ENCODE measurements at places on chromosomes 16 and 17.

DNA sequence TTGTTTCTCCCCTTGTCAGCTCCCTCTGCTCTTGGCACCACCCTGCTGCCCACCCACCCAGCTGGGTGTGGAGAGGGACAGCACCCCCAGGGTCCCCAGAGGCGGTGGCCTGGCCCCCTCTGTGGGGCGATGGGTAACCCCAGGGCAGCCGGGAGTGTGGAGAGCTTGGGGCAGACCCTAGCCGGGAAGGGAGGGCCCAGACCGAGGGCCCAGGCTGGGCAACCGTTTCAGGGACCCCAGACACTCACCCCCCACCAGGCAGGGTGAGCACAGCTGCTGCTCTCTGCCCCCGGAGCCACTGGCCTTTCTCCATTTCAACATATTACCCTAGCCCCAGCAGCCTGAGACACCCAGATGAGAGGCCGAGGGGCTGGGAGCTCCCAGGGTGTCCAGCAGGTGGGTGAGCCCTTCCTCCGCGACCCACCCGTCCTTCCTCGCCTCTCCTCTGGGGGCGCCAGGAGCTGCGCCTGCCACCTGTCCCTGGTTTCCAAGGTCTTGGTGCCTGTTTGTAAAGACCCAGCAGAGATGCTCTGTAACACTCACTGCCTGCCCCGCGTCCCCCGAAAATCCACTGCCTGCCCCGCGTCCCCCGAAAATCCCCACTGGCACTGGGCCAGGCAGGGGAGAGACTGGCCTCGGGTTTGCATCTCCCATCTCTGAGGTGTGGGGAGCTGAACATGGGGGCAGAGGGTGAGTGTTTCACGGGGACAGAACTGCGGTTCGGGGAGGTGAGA is 45.4 kb downstream of the BAHCC1 start:
- no peak for DNase-seq

DNA sequence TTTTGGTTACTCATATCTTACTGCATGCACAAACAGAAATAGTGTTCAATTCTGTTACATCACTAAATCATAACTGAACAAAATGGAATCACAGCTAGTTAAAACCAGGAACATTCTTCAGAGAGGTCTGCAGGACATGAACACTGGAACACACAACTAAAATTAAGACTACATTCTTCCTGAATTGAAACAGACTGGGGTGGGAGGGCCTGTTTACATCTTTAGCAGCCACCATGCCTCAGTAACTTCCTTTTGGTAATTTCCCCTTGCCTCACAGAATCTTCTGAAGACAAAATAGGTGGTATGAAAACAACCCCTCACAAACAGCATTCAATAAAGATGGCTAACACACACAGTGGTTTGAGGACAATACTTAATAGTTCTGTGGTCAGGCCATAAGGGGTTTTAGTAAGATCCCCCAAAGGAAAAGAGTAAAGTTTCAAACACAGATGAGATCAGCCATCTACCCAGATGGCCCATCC is 6.5 kb downstream of the MARF1 start:
- no peak for DNase-seq

DNA sequence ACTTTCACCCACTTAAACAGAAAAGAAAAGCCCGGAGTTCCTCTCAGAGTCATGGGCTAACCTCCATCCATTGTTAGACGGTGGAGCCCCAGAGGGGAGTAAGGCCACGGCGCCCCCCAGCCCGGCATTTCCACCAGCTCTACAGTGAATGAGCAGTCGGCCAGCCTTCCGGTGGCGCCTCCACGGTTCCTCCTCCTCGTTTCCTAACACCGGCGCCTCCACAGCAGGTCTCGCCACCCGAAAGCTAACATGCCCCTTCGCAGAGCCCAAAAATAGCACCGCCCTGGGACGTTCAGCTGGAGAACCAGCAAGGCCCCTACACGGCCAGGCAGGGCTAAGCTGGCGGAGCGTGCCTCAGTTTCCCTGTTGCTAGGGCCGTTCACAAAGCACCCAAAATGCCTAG is 858 bp downstream of the MMD start:
- peak; percentile 35 for DNase-seq

GRCh38 chr16:55437625-55438024 is 41.4 kb upstream of the MMP2 start:
- no peak for DNase-seq

DNA sequence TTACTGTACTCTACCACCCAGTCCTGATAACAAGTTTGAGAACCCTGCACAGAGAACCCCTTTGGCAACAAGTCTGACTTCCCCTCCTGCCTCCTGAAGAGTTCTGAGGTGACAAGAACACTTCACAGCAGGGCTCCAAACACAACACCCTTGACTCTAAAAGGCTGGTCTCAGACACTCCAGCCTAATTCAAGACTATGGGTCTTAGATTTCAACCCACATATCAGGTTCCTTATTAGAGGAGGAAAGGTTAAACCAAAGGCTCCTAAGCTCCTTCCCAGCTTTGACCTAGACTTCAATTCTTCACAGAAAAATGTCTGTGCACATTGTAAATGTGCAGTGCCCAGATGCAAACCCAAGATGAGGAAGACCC is 23.0 kb downstream of the RANBP10 start:
- no peak for DNase-seq

DNA sequence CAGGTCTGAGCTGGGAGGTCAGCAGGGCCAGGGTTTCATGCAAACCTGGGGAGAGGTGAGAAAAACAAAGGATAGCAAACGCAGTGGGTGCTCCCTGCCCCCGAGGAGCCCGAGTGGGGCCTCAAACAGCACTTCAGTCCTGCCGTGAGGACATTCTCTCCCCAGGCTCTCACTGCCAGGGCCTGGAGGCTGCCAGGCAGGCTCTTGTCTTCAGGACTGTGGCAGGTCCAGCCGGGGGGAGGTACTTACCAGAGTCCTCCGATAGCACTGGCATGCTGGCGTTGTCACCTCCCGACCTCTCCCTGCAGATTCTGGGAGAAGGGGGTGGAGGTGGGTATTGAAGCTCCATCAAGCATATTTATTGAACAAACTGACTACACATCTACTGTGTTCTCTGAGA is 1.3 kb downstream of the MPP3 start:
- no peak for DNase-seq

- DNase-seq, result no peak
These were observed 713 bp downstream of the COX11 start for GRCh38 chr17:54967621-54968261.

DNA sequence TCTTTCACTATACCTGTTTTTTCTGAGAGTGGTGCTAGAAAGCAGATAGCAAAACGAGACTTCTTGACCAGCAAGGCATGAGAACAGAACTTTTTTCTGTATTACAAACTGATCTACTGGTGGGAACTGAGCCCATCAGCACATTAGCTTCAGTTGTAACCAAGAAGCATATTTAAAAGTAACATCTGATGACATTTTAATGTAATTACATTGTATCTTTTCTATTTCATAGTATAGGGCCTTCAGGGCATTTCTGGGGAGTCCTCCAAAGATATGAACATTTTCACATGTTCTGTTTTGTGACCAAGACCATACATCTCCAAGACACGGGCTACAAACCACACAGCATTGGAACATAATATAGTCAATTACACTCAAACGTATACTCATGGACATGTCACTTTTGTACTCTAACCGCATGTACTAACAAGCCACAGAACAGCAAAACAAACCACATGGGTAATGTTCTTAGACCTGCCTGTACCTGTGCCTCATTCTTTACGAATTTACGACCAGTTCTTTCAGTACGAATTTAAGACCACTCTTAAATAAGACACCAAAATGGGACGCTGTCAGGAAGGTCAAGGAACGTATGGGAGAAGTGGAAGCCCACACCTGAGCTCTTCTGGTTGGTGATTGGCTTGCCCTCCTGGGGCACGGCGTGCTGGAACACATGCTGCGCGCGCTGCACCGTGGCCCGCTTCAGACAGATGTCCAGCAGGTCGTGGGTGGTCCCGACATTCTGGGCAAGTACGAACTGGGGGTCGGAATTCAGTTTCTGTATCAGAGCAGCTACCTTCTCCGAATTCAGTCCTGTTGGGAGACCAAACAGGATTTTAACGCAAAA is 825 bp downstream of the BLMH start:
- no peak for DNase-seq
